Activated CD4-positive, CD25-positive, alpha-beta regulatory T cell treated with anti-CD3 and anti-CD28 coated beads, Interleukin-2, amount 50 U/mL, for 72 hours (primary cell): ENCODE measurements at places on chromosomes 12 and 14.

GRCh38 chr14:64952598-64953309, 10.2 kb upstream of the GPX2 start:
- DNase-seq, result no peak

GRCh38 chr12:95215949-95216348, 1.3 kb downstream of the FGD6 start:
- DNase-seq, result no peak

DNA sequence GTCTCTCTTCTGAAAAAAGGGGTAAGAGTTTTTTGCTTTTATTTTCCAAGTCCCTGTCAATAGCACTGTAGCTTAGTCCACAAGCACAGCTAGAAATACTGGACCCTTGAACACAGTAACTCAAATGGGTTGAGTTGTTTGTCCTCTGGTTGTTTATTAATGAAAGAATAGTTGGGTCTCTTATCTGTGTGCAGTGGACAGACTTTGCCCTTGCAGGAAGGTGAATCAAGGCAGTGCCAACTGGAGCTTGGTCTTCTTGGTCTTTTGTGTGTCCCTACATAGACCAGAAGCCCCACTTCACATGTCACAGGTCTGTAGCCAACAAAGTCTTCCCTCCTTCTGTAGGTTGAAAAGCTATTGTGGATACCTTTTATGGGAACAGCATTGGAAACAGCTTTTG, 322.0 kb downstream of the AACS start:
- DNase-seq, result no peak

GRCh38 chr14:100041271-100041670, 24.0 kb upstream of the EVL start:
- no peak for DNase-seq

DNA sequence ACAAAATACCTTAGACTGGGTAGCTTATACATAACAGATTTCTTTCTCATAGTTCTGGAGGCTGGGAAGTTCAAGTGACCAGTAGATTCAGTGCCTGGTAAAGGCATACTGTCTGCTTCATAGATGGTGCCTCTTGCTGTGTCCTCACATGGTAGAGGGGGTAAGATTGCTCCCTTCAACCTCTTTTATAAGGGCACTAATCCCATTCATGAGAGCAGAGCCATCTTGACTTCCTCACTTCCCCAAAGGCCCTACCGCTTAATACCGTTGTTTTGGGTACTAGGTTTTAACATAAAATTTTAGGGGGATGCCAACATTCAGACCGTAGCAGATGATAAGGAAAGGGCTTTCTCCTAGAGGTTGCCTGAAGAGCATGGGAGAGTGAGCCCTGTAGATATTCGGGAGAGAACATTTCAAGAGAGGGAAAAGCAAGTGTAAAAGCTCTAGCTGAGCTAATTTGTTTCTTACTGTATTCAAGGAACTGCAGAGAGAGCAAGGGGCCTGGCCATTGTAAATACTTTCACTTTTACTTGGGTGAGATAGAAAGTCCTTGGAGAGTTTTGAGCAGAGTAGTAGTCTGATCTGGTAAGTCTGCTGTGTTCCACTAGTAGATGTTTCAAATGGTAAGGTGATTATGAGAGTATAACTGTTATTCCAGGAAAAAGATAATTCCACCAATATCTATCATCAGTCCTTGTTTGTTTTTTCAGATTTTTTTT, 27.3 kb downstream of the FRS2 start:
- DNase-seq, result no peak

DNA sequence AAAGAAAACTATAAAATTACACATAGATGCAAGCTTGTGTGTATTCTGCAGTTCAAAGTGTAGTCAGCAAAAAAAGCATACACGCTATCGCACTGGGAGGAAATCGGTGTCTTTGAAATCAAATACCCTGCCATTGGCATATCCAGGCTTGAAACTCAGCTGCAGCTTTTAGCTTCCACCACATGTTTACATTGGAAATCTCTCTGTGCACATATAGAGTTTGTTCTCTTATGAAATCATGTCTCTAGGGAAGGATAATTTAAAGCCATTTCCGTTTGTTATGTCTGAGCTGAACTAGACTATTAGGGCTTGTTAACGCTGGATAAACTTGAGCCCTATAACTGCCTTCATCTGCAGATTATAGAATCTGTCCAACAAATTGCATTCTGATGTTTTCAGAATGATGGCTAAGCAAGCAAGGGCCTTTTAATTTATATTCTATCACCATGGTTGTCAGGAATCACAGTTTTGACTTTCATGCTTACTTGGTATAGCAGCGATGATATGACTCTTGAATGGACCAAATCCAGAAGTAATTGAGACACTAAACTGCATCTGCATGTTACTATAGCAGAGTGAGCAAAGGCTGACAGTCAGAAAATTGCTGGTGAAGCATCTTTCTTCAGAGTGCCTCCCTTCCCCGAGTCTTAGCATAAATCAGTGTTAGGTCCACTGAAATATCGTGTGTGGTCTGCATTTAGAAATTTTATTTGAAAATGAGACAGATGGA, 442.8 kb downstream of the ZFP36L1 start:
- no peak for DNase-seq
